Brain pericyte (primary cell): ENCODE measurements at places on chromosomes 1 and 21.

GRCh38 chr21:41504030-41504429 is 3.9 kb downstream of the TMPRSS2 start:
- DNase-seq: no peak

GRCh38 chr1:916173-917075 is 7.3 kb upstream of the SAMD11 start:
- no peak for DNase-seq

DNA sequence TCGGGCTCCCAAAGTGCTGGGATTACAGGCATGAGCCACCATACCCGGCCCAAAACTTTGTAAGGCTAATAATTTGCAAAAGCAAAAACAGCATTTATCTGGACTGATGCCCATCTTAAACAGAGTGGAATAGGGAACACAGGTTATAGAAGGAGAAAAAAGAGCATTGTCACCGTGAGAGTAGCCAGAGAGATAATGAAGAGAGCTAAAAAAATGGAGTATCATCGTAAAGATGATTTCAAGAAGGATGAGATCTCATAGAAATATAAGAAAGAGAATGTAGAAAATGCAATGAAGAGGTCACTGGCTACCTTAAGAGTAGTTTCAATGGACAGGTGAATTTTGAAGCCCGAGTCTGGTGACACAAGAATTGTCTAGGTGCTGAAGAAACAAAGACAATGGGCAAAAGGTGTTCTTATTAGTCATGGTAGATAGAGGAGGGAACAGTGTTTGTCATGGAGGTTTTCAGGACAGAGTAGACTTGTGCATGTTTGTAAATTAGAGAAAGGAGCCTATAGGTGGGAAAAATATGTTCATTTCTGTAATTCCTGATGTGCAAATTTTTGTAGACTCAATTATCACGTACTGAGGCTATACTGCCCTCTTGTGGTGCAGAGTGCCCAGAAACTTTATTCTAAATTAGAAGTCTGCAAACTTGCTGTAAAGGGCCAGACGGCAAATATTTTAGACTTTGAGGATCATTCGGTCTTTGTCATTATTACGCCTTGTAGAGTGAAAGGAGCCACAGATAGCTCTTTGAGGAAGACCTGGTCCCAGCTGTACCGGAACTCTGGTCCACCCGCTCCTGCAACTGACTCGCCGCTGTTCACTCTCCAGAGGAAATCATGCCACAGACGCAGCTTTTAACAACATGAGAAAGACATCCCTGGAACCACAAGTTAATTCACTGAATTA is 8.1 kb upstream of the TMEM183A start:
- no peak for DNase-seq

- DNase-seq: no peak
These were observed 7.5 kb downstream of the RBM15 start for GRCh38 chr1:110346690-110347089.

GRCh38 chr1:41377397-41377796 is 16.2 kb downstream of the FOXO6 start:
- no peak for DNase-seq

- DNase-seq: no peak
These were observed 140.5 kb downstream of the RHOU start for GRCh38 chr1:228875741-228876140.

DNA sequence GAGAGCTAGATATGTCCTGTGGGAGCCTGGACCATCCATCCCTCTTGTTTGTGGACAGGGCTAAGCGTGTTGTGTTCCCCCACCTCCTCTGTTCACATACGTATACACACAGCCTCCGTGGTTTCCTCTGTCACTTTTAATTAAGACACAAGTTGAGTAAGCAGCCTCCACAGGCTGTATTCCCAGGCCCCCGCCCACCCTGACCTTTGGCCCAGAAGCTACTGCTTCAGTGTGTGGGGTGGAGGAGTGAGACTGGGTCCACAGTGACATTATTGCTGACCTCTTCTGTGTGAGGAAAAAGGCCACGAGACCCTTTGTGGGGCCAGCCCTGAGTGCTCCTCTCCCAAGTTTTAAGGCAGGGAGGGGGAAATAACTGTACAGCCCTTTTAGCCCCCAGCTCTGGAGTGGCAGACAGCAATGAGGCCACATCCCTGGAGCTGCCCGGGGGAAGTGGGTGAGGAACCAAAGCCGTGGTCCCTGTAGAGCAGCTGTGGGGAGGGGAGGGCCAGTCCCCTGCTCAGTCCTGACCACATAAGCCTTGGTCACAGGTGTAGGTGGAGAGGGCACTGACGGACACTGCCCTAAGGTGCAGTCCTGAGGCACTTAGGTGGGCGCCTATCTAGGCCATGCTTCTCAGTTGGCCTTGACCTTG is 4.4 kb downstream of the ELOVL1 start:
- no peak for DNase-seq

DNA sequence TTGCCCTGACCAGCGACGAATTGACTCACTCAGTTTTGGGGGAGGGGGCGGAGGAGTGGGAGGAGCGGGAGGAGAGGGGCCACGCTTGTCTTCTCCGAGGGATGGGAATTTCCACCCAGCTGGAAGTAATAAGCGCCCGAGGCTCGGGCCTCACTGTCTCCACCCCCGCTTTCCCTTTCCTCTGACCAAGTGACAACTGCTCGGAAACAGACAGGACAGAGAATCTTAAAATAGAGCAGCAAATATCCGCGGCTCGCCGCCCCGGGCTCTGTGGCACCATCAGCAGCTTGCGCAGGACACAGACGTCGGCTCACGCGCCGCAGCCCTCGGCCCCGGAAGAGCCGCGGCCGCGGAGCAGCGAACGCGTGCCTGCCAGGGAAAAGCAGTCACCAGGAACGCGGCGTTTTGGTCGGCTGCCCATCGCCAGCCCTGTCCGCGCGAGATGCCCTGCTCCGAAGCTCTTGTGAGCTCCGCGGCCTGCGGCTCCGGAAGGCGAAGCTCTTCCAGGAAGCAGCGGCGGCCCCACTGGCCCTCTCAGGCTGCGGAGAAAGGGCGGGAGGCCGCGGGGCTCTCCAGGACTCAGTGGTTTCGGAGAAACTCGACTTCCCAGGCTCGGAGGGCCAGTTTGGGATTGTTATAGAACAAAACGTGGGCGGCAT is 10.7 kb upstream of the RGS16 start:
- DNase-seq: no peak

- DNase-seq: no peak
These were observed 34.9 kb upstream of the IVNS1ABP start for GRCh38 chr1:185351734-185352466.

DNA sequence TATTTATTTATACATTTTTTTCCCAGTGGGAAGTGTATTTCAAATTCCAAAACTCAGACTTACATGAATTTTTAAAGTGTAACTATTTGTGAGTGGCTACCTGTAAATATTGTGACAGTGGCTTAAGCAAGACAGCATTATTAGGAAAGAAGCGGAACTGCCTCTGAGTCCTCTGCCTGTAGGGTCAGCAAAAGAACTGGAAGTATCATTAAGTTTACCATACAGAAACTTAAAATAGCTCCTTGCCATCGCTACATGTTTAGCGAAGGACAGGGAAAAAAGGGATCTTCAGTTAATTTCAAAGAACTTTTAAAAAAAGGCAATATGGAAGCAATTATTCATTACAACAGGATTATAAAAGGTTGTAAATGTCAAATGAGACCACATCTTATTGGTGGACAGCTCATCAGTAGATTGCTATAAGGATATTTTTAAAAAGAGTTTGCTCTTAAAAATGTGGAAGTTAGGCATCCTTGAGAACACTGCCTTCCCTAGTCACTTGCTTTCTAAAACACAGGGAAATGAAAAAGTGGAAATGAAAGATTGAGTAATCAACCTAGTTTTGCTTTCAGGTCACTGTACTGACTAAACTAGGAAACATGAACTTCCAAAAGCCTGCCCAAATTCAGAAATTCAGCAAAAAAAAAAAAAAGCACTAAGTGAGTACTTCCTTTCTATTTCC is 39.2 kb downstream of the NSL1 start:
- DNase-seq: no peak

GRCh38 chr1:63405021-63405420 is 37.6 kb downstream of the ALG6 start:
- no peak for DNase-seq

DNA sequence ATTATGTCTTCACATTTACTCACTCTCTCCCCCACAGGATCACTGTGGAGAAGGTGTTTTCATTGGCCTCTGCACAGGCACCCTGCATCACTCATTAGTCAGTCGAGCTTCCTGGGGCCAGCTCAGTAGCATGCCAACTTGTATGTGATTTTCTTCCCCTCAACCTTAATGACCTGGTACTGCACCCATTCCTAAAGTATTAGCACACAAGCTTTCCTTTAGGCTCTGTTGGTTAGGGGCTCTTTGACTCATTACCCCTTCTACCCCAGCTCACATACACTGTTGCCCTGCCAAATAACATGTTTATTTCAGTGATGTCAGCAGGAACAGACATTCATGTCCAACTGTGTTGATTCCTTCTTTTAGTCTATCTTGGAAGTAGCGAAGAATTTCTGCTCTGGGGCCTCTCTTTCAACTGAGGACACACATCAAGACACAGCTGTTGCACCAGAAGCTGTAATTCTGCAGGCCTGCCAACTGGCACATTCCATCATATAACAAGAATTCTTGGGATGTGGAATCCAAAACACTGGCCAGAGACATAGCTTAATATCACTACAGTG is 603.5 kb upstream of the ADAMTS5 start:
- DNase-seq: peak; percentile 73

DNA sequence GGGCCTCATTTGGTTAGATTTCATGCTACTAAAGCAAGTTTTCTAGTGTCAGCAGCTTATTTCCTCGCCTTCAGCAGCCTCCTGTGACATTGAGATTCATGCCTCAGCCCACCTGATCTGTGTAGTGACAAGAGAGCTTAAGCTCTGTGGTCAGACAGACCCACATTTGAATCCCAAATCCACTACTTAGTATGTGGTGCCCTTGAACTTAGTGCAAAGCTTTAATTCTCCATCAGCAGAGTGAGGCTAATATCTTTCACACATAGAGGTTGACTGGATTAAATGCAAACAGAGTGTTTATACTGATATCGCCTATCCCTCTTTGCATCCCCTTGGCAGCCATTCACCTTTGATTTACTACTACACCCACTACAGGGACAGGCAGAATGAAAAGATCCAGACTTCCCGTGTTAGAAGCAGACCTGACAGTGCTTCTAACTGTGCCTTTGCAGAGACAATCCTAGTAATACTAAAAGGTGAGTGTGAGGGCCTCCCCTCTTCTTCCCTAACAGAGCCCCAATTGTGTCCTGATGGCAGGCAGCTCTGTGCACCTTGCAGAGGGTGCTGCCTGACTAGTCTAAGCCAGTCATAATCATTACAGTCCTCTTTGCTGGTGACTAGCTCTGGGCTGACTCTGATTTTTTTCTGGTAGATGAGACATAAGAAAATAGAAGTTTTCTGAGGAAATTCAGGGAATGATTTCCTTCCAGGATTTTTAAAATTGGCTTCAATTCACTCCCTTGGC is 264.0 kb downstream of the CTH start:
- no peak for DNase-seq

GRCh38 chr1:204266504-204267034 is 52.8 kb upstream of the GOLT1A start:
- DNase-seq: no peak
